ENCODE measurements at places on chromosomes 6 and 20.

- no peak for DNase-seq
Measured at GRCh38 chr6:108598305-108598863, 37.7 kb downstream of the FOXO3 start.

DNA sequence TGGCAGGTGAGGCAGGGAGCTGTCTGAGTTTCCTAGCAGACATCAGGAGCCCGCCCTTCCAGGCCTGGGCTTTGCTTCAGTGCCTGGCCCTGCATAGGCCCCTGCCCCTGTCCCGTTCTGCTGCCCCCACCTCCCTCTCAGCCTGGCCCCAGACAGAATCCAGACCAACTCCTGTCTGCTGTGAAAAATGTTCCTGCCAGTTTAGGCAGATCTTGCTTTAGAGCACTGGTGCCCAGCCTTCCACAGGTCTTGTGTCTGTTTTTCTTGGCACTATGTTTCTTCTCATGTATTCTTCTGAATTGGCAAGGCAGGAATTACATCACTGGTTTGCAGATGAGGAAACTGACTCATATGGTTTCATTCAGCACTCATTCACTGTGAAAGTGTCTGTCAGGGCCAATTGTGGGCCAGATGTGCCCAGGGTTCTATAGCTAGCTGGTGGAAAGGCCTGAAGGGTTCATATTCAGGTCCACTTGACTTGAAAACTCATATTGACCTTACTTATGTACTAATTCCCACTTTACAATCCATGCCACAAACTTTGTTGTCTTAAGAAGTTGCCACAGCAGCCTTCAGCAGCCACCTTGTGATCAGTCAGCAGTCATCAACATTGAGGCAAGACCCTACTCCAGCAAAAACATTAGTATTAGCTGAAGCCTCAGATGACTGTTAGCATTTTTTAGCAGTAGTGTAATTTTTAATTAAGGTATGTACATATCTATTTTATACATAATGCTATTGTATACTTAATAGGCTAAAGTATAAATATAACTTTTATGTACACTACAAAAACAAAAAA, 40.5 kb downstream of the HLA-F start:
- DNase-seq = no peak

GRCh38 chr20:13094976-13095375, 86.2 kb downstream of the SPTLC3 start:
- no peak for DNase-seq

GRCh38 chr20:14955399-14955798, 618.0 kb upstream of the FLRT3 start:
- DNase-seq = no peak

- DNase-seq = no peak
Measured at GRCh38 chr6:107911692-107912091, 46.3 kb downstream of the SEC63 start.

DNA sequence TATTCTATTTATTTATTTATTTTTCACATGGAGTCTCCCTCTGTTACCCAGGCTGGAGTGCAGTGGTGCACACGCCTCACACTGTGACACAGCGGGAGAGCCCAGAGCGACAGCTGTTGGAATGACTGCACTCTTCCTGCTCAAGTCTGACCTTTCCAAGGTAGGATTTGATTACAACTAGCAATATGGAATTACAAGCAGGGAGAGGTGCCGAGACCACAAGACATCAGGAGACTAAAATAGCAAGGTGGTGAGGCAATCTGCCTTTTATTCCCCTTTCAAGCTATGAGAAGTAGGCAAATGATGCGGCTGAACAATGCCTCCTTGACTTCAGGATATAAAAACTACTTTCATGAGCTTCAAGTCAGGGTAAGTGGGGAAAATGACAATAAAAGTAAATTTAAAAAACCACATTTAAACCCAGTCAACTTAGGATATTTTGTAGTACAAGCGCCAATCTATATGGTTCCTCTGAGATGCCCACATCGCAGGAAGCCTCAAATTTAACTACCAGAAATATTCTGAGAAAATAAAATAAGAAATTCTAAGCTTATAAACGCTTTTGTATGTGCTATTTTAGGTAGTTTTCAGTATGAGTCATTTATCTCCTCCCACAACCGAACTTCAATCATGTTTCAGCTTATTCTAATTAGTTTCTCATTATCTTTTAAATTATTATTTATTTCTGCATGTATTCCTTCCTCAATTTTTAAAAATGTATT, 146.9 kb upstream of the SGK1 start:
- peak; percentile 30 for DNase-seq

GRCh38 chr20:12074111-12074655, 156.5 kb downstream of the BTBD3 start:
- no peak for DNase-seq

GRCh38 chr6:163346497-163346961, 68.0 kb upstream of the QKI start:
- peak; percentile 68 for DNase-seq

DNA sequence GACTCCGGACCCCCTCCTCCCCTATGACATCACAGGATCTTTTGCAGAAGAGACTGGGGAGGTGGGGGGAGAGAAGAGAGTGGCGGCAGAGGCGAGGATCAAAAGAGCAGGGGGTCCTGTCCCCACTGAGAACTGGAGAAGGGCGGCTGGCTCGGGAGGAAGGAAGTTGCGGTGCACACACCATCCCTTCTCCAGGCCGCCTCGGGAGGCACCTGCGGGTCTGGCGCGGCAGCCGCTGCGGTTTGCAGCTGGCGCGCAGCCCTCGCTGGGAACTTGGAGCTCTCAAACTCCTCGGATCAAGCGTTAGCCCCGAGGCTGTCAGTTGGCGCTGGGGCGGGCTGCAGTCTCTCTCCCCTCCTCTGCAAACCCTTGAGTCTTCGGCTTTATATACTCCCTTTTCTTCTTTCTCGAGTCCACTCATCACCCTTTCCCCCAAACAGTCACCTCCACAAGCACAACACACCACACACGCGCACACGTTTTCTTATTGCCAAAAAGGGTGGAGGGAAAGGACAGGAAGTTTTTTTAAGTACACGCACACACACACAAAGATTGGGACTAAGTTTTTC, 180.7 kb downstream of the TBXT start:
- DNase-seq = peak; percentile 26

DNA sequence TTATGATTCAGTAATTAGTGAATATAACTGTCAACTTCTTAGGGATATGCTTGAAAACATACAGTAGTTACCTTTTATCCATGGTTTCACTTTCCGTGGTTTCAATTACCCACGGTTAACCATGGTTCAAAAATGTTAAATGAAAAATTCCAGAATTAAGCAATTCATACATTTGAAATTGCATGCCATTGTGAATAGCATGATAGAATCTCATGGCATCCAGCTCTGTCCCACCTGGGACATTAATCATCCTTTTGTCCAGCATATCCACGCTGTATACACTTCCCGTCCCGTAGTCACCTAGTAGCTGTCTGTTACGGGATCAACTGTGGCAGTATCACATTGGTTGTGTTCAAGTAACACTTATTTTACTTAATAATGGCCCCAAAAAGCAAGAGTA, 781.7 kb upstream of the CITED2 start:
- no peak for DNase-seq

DNA sequence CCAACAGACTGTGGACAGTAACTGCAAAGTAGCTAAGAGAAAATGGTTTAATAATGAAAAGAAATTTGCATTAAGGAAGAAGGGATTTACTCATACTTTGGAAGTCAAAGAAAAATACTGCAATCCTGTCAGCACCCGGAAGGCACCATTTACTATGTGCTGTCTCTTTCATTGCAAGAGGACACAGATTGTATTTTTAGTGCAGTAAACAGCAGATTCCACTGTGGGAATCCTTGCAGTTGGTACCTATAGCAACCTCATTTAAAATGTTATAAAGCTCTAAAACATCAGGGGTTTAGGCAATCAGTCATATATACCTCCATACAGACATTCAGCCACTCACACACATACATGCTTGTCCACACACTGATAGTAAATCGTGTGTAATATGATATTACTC, 346.8 kb downstream of the PKHD1 start:
- DNase-seq = peak; percentile 24

GRCh38 chr20:31918466-31919105, 33.3 kb downstream of the PDRG1 start:
- no peak for DNase-seq

DNA sequence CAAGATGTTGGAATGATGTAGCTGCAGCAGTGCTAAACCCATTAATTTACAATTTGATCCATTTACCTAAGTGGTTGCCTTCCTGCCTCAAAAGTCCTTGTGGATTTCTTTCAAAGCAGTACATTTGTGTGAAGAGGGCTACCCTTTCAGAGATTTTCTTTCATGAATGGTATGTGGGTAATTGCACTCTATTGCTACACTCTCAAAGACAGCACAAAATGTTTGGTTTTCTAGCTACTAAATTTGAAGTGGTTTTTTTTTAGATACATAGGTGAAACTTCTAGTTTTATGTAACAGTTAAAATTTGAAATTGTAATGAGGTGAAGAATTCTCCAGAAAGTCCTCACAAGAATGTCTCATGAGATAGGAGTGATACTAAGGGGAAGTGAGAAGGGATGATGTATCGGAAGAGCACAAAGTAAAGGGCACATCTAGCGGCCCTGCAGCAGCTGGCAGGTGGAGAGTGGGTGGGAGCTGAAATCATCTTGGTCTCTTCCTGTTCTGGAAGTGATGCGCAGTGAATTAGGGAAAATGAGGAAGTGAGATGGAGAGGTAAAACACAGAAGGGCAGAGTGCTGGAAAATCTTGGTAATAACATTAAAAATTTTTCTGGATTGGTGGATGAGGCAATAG, 236.8 kb upstream of the MAN1A1 start:
- no peak for DNase-seq

- DNase-seq = no peak
Measured at GRCh38 chr6:21610341-21610740, 16.8 kb downstream of the SOX4 start.

GRCh38 chr6:35282472-35282871, 15.1 kb upstream of the DEF6 start:
- no peak for DNase-seq

DNA sequence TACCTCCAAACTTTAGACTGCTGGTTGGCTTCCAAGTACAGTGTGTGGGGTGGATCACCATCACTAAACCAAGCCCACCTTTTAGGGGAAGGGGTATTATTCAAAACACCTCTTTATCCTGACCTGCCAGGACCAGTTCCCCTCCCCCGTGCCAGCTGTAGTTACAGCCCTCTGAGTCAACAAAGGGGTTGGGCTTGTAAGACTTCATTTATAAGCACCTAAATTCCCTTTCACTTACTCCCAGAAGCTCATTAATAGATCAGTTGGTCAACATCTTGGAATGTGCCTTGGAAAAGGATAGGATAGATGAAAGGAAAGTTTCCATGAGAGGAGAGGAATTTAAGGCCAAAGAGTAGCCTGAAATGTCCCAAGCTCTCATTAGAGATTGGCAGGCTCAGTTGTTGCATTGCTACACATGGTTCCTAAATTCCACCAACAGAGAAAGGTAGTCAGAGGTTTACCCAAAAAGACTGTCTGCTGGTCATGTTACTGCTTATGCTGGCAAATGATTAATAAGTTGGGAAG, 59.2 kb downstream of the TNFAIP3 start:
- DNase-seq = no peak

GRCh38 chr6:64083261-64083660, 447.7 kb downstream of the PHF3 start:
- DNase-seq = no peak

- DNase-seq = no peak
Measured at GRCh38 chr6:145489583-145489982, 245.7 kb downstream of the EPM2A start.

GRCh38 chr20:40767615-40767924, 78.5 kb upstream of the MAFB start:
- no peak for DNase-seq

GRCh38 chr6:132247381-132248159, 153.7 kb downstream of the MOXD1 start:
- DNase-seq = no peak

- DNase-seq = no peak
Measured at GRCh38 chr20:37356387-37356786, 10.4 kb downstream of the SRC start.

- peak; percentile 31 for DNase-seq
Measured at GRCh38 chr6:136989571-136990241, 55.1 kb downstream of the IL20RA start.

- DNase-seq = no peak
Measured at GRCh38 chr6:16136621-16137450, 8.0 kb downstream of the MYLIP start.

GRCh38 chr6:159609652-159610178, 83.3 kb downstream of the SOD2 start:
- DNase-seq = no peak

- no peak for DNase-seq
Measured at GRCh38 chr6:101527467-101527866, 134.0 kb downstream of the GRIK2 start.

DNA sequence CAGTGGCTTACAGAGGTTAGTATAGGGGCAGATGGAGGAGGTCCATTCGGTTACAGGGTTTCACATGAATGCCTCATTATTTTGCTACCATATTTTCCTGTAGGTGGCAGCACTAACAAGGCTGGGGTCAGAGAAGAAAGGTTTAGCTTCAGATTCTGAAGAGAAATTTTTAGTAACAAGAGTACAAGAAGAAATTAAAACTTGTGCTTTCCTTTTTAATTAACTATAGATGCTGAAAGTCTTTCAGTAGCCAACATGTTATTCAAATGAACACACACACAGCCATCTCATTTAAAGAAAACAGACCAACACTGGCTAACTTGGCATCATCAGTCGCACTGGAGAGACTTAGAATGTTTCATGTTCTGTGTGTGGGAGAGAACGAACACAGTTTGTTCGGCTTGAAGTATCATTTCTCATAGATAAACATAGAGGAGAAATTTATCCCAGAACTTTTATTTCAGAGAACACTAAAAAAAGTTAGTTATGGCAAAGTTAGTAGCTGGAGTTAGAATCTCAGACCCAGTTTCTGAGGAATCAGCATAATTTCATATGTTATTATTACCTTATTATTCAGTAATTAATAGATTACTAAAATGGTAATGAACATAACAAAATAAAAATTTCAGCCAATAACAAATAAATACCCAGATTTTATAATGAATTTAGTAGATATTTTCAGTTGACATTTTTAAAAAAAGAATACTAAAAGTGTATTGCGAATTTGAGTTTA, 314.0 kb upstream of the RSPO3 start:
- peak; percentile 61 for DNase-seq

GRCh38 chr6:139364302-139364981, 10.0 kb downstream of the CITED2 start:
- peak; percentile 83 for DNase-seq

DNA sequence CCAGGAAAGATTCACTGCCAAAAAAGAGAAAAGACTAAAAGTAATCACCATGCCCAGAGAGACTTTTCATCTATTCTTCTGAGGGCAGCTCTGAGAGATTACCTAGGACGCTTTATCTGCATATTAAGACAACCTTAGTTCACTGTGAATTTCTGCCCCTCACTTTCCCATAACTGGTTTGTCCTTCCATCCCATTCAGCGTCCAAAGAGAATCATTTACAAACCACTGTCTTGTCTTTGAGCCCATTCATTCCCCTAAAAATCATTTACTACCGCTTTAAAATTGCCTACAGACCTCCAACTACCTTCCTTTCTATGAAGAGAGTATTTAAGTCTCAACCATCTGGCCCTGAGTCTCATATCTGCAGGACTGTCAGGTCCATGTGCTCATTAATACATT, 149.0 kb downstream of the PDSS2 start:
- no peak for DNase-seq

- DNase-seq = no peak
Measured at GRCh38 chr6:27558028-27558724, 85.3 kb upstream of the ZNF184 start.

Measured in brain (organoid and tissue), 16 donors.